Choroid plexus epithelial cell (primary cell): ENCODE measurements at places on chromosomes 7 and 10.

- no peak for DNase-seq
Measured at GRCh38 chr7:100465299-100465698, 1.2 kb upstream of the SPACDR start.

DNA sequence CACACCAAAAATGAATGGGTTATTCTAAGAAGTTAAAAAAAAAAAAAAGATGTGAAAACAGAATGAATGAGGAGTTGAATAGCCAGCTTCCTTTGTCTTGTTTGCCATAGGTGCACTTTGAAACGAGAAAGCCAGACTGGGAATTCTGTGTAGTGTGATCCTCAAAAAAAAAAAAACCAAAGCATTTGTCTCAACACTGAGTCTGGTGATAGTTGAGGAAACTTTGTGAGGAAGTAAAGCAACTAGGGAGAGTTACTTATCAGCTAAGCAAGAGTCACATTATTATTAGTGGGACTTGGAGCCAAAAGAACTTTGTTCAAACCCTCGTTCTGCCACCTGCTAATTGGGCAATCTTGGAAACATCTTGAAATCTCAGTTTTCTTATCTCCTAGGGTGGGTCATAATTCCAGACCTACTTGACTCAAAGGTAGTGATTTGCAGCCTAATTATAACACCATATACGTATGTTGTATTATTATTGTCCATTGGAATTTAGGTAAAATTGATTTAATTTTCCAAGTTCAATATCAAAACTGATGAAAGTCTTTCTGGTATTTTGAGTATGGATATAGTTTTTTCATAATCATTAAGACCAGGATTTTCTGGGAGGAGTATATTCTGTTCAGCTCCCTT lies 99.8 kb upstream of the GJD4 start:
- DNase-seq = no peak

- DNase-seq = no peak
Measured at GRCh38 chr10:68027429-68027828, 47.7 kb downstream of the HERC4 start.

DNA sequence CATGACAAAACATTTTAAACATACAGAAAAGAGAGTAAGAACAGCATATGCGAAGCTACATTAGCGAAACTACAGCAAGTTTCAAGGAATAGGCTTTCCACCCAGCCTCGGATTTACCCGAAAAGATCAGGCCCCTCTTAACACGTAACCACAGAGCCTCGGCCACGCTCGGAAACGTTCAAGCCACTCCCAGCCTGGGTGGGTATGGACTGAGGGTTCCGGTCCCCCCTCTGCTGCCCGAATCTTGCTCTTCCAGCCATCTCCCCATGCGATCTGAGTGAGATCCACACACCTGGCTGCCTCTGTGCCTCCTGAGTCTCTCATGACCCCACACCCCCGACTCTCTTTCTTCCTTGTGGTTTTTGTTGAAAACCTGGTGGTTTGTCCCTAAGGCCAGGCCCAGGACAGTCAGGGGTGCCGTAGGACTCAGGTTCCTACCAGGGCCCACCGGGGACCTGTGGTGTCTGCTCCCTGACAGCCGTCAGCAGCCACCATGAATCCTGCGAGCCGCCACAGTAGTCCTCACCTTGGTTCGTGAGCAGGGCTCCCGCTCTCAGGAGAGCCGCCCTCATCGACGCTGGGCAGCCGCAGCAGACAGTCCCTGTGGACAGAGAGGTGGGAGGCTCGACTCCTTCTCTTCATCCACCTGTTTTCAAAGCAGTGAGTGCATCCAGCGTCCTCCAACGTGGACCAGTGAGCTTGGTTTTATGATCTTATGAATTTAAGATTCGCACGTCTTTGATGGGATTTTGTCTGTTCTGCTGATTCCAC lies 18.5 kb downstream of the KNDC1 start:
- DNase-seq = no peak

GRCh38 chr7:149701495-149702240 lies 71.7 kb downstream of the ZNF467 start:
- DNase-seq = no peak

DNA sequence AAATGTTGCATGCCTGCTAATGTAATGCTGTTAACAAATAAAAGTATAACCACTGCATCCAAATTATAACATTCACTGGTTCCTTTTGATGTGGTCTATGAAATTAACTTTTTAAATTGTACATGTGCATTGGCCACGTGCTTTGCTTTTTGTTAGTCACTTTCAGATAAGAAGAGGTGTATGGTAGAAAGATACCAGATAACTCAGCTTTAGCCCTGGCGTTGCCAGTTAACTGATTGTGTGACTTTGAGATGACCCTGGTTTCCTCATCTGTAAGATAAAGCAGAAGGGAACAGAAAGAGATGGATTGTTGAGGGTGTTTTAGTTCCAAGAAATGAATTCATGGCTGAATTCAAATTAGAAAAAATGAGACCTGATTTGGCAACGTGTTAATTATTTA lies 1.9 kb upstream of the TRDMT1 start:
- no peak for DNase-seq

GRCh38 chr10:103077020-103077419 lies 116.1 kb downstream of the NT5C2 start:
- DNase-seq = no peak

GRCh38 chr10:12509016-12509793 lies 159.9 kb downstream of the CAMK1D start:
- DNase-seq = no peak
